ENCODE measurements at places on chromosomes 2 and 18.

- DNase-seq = no peak
Observed at GRCh38 chr2:69060938-69061501, 48.0 kb downstream of the ANTXR1 start.

- DNase-seq = no peak
Observed at GRCh38 chr2:37654932-37655841, 16.3 kb downstream of the CDC42EP3 start.

GRCh38 chr2:232515639-232516038 lies 4.5 kb upstream of the PRSS56 start:
- no peak for DNase-seq

DNA sequence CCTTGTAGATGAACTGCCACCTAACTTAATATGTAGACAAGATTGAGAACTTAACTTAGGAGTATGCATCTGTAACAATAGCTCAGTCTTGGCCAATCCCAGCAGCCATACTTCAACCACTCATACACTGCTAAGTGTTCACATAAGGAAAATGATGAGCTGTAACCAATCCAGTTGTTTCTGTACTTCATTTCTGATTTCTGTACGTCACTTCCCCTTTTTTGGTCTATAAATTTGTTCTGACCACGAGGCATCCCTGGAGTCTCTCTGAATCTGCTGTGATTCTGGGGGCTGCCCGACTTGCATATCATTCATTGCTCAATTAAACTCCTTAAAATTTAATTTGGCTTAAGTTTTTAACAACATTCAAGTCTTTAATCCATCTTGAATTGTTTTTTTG lies 6.4 kb downstream of the SH3YL1 start:
- peak; percentile 16 for DNase-seq

GRCh38 chr2:129229196-129229595 lies 750.3 kb upstream of the RAB6C start:
- no peak for DNase-seq

- no peak for DNase-seq
Observed at GRCh38 chr2:174918886-174919526, 86.2 kb downstream of the CHN1 start.
